ENCODE measurements at places on chromosomes 3 and 15. TPM values are rescaled to one million over a fixed set of nuclear protein-coding genes. Genes with fewer than 3 reads are reported as not detected.

DNA sequence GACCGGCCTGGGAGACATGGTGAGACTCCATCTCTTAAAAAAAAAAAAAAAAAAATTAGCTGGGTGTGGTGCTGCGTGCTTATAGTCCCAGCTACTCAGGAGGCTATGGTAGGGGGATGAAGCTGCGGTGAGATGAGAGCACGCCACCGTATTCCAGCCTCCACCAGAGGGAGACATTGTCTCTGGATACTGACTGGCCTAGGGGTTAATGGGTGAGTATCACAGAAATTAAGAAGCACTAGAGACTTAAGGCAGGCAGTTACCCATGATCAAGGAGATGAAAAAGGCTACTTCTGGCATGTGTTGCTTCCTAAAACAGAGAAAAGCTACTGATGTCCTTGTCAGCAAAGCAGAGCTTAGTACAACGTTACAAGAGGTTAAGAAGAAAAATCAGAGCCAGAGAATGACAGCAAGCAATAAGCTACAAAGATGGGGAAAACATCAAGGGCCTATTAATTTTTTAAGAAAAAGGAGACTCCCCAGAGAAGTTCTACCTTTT is 8.6 kb downstream of the TFRC start:
- H3K27ac ChIP-seq, result peak overlapping the region; percentile 72
- no peak overlapping the region for H3K4me3 ChIP-seq
- no peaks in the 10 kb centered on the region for H3K27me3 ChIP-seq
- peaks cover 65% of the 10 kb centered on the region for H3K36me3 ChIP-seq

The DAZL gene
- not detected for total RNA-seq

- no peak for DNase-seq
- no peaks in the 10 kb centered on the region for H3K36me3 ChIP-seq
- no peaks in the 10 kb centered on the region for H3K4me1 ChIP-seq
- H3K4me3 ChIP-seq, result no peak overlapping the region
These were observed 42.2 kb upstream of the PRR23E start for GRCh38 chr3:127150513-127151250.

The MAP6D1 gene
- total RNA-seq, result 1.6 TPM

- no peaks in the 10 kb centered on the region for H3K36me3 ChIP-seq
- H3K4me1 ChIP-seq, result peaks cover 20% of the 10 kb centered on the region
- no peak overlapping the region for H3K27ac ChIP-seq
- peak; percentile 30 for DNase-seq
- peaks cover 12% of the 10 kb centered on the region for H3K27me3 ChIP-seq
These were observed 7.6 kb downstream of the CTSH start for GRCh38 chr15:78937132-78937739.

DNA sequence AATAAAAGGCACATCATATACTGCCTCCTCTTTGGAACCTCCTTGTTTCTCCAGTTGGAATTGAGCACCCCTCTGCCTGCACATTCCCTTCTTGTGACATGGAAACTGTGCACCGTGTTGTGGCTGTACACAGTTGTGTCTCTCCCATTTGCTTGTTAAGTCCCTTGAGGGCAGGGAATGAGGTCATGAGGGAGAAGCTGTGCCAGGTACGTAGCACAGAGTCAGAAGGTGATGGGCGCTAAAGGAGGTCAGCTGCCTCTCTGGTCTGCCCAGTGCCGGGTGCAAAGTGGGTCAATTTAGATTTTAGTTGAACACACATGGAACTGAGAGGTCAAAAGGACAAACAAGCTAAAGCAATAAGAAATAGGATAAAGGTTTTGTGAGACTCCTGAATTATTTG is 124.4 kb downstream of the FAM43A start:
- no peak for DNase-seq
- H3K27ac ChIP-seq, result no peak overlapping the region
- H3K4me3 ChIP-seq, result no peak overlapping the region
- H3K36me3 ChIP-seq, result no peaks in the 10 kb centered on the region
- peaks cover 12% of the 10 kb centered on the region for H3K27me3 ChIP-seq

DNA sequence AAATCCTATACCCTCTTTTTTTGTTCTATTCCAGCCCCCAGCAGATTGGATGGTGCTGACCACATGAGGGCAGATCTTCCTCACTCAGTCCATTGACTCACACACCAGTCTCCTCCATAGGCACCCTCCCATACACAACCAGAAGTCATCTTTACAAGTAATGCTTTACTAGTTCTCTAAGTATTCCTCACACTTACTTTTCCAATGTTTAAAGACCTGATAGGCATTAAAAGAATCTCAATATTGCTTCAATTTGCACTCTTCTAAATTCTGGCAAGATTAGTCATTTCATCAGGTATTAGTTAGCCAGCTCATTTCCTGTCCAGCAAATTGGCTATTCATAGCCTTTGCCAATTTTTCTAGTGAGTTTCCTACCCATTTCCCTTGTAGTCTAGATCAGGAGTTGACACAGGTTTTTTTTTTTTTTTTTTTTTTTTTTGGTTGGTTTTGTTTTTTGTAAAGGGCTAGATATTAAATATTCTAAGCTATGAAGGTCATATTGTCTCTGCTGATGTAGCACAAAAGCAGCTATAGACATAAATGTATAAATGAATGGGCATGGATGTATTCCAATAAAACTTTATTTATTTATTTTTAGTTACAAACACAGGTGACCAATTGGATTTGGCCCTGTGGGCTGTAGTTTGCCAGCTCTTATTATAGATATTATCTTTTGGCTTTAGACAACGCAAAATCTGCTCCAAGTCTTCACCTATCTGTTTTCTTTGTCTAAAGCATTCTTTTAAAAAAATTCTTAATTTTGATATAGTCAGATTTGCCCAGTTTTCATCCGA is 76.1 kb downstream of the ABHD5 start:
- H3K36me3 ChIP-seq, result no peaks in the 10 kb centered on the region
- DNase-seq, result no peak
- no peaks in the 10 kb centered on the region for H3K27me3 ChIP-seq
- no peak overlapping the region for H3K4me3 ChIP-seq
- peaks cover 19% of the 10 kb centered on the region for H3K4me1 ChIP-seq

The CTXND1 gene
- total RNA-seq, result not detected

Measured in activated CD4-positive, alpha-beta T cell treated with anti-CD3 and anti-CD28 coated beads for 36 hours (primary cell).